ENCODE measurements at places on chromosomes 6 and 20. TPM values are rescaled to one million over a fixed set of nuclear protein-coding genes. Genes with fewer than 3 reads are reported as not detected.

MATN4 gene
- 0.20 TPM for total RNA-seq

CLVS2 gene
- total RNA-seq, result not detected

SYNCRIP gene
- total RNA-seq, result 88.4 TPM

HLA-DRA gene
- total RNA-seq, result not detected

All from mammary microvascular endothelial cell (primary cell).